G401 (cell line): ENCODE measurements at places on chromosomes 6 and 20. TPM values are rescaled to one million over a fixed set of nuclear protein-coding genes. Genes with fewer than 3 reads are reported as not detected.

The RHAG gene
- not detected in 2 replicates for total RNA-seq

The TGM2 gene
- total RNA-seq: 13.1 and 23.4 TPM in 2 replicates

The ADGB gene
- not detected in 2 replicates for total RNA-seq

- no peak for DNase-seq
Measured at GRCh38 chr6:107082045-107082444, 33.3 kb downstream of the BEND3 start.

- DNase-seq: no peak
Measured at GRCh38 chr20:58169450-58169849, 59.0 kb downstream of the ANKRD60 start.

DNA sequence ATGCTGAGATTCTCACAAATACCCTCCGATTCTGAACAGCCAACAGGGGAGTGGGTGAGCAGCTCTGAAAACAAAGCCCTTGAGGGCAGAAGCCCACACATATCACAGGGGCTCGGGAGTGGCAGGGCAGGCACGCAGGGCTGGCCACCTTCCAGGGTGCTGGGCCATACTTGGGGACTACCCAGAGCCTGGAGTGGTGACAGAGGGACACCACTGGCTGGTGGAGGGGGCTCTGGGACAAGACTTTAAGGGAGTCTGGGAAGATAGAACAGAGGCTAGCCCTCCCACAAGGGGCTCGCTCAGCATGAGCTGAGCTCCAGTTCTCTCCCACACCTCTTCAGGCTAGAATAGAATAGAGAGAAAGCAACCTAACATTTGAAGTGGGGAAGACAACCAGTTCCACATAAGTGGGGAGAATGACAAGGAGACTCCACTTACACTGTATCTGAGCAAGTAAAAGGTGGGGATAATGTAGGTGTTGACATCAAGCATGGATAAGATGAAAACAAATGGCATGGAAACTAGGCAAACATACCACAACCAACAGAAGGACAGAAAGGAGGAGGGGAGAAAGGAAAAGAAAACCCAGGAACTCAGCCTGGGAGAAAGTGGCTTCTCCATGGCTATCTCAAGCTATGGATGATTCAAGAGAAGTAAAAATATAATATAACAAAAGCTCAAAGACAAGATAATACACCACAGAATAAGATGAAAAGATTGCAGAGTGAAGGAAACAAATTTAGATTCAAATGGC is 7.0 kb downstream of the PPIL1 start:
- no peak for DNase-seq

- DNase-seq: peak; percentile 74
Measured at GRCh38 chr20:31663838-31664695, 26.4 kb downstream of the COX4I2 start.

DNA sequence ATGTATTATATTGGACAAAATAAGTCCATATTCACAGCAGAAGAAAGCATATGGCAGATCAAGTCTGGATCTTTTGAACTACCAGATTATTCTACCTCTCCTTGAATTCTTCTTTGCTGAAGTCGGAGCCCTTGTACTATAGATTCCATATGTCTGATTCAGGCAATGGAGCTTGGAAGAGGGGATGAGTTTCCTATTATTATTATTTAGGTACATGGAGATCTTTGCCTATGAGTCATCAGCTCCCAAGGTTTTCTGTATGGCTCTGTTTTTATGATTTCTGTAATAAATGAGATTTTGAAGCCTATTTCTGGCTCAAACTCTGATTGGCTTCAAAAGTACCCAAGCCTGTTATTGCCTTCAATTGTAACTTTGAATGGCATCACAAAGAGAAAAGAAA is 72.0 kb downstream of the OPRM1 start:
- DNase-seq: no peak

- no peak for DNase-seq
Measured at GRCh38 chr6:35398526-35398925, 53.6 kb upstream of the FANCE start.

- no peak for DNase-seq
Measured at GRCh38 chr20:55365745-55366144, 639.6 kb downstream of the CBLN4 start.

DNA sequence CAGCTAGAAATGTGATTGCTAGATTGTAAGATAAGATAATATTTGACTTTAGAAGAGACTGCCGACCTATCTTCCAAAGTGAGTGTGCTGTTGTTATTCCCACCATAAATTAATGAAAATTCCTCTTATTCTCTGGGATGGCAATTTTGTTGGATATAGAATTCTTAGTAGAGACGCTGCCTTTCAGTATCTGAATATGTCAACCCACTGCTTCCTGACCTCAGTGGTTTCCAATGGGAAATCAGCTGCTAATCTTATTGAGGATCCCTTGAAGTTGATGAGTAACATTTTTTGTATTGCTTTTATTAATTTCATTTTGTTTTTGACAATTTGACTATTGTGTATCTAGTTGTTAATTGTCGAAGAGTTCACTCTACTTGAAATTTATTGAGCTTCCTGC is 313.0 kb downstream of the BMP2 start:
- no peak for DNase-seq

DNA sequence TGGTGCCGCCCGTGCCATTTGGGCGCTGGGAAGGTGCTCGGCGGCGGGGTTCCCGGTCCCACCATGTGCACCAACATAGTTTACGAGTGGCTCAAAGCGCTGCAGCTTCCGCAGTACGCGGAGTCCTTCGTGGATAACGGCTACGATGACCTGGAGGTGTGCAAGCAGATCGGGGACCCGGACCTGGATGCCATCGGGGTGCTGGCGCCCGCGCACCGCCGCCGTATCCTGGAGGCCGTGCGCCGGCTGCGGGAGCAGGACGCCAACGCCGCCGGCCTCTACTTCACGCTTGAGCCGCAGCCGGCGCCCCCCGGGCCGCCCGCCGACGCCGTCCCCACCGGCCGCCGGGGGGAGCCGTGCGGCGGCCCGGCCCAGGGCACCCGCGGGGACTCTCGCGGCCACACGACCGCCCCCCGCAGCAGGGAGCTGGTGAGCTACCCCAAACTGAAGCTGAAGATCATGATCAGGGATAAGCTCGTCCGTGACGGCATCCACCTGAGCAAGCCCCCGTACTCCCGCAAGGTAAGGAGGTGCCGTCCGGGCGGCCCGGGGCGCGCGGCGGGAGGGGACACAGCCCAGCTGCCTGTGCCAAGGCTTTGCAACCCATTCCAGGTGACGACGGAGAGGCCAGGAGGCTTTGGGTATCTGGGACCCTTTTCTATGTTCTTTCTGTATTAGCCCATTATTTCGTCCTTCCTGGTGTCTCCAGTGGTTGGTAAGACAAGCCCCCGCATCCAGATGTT is 547 bp downstream of the SAMD5 start:
- DNase-seq: no peak

GRCh38 chr20:33796263-33796906 is 14.8 kb upstream of the CHMP4B start:
- no peak for DNase-seq
